ENCODE measurements at places on chromosomes 1 and 21.

- DNase-seq, result no peak
Observed at GRCh38 chr1:190478149-190479049, 735 bp upstream of the BRINP3 start.

- no peak for DNase-seq
Observed at GRCh38 chr1:10225573-10225972, 15.2 kb downstream of the KIF1B start.

GRCh38 chr1:1204998-1205768 is 1.2 kb downstream of the TNFRSF18 start:
- DNase-seq, result no peak

DNA sequence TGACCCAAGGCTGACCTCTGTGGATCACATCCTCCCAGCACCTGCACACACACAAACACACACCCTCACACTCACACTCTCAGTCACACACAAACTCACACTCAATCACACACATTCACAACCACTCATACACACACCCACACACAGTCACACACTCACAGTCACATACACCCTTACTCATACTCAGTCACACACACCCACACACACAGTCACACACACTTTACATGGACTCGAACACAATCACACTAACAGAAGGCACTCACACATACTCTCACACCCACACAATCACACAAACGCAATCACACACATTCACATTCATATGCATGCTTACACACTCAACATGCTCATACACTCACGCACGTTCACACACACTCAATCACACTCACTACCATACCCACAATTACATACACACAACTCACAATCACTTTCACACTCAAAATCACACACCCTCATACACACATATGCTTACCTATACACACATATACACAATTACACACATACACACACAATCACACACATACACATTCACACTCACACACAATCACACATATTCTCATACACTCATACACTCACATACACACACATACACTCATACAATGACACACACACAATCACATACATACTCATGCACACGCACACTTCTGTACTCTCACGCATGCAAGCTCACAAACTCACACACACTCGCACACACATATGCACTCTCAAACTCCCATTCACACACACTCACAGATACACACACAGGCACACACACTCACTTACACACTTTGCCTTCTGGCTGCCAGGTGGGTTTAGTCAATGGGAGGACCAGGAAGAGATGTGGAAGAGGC is 6.1 kb downstream of the MEGF6 start:
- DNase-seq, result no peak

DNA sequence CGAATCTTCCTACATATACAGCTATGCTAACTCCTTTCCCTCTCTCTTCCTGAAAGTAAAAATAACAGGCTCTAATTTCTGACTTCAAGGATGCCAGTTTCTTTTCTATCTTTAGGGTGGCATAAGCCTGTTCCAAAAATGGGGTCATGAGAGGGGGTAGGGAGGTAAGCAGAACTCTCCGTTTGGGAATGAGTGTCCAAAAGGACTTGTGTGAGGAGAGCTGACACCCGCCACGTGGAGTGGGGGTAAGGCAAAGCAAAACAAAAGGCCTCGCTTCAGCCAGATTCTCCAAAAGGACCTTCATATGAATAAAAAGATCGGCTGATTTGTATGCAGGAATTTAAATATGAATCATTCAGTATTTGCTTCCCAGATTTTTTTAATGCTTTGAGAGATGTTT is 28.6 kb downstream of the PLPPR4 start:
- no peak for DNase-seq

GRCh38 chr1:2301607-2302291 is 73.6 kb downstream of the SKI start:
- DNase-seq, result no peak

- DNase-seq, result no peak
Observed at GRCh38 chr1:233721004-233721595, 107.2 kb downstream of the KCNK1 start.

- DNase-seq, result no peak
Observed at GRCh38 chr1:147626291-147626690, 44.0 kb downstream of the ACP6 start.

- DNase-seq, result no peak
Observed at GRCh38 chr1:212612041-212612961, 3.7 kb downstream of the ATF3 start.

- DNase-seq, result no peak
Observed at GRCh38 chr1:106621853-106622252, 434.6 kb upstream of the PRMT6 start.

DNA sequence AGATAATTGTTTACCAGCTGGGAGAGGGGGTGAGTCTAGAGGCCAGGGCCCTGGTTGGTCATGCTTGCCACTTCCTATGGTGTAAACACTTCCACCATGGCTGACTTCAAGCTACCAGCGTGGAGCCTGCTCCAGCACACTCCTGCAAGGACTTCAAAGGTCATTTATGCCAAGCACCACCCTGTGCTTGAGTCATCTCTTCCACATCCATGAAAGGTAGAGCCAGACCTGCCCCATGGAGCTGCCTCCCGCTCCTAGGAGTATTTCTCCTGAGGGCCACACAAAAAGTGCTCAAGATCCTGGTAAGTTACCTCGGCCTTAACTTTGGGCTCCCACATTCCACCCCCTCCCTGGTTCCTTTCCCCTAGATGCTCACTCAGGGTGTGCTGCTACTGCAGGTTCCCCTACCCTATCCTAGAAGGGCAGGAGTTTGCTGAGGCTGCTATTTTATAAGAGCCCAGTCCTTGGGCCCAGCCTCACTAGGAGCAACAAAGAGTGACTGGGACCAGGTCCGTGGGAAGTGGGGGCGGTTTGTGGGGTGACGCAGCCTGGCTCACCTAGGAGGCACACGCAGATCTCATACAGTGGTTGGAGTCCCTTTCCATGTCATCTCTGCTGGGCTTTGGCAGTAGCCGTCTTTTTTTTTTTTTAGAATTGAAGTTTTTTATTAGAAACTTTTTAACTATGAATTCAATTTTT is 2.4 kb downstream of the RAB7B start:
- DNase-seq, result no peak

- no peak for DNase-seq
Observed at GRCh38 chr1:239899747-239900146, 191.9 kb upstream of the FMN2 start.

DNA sequence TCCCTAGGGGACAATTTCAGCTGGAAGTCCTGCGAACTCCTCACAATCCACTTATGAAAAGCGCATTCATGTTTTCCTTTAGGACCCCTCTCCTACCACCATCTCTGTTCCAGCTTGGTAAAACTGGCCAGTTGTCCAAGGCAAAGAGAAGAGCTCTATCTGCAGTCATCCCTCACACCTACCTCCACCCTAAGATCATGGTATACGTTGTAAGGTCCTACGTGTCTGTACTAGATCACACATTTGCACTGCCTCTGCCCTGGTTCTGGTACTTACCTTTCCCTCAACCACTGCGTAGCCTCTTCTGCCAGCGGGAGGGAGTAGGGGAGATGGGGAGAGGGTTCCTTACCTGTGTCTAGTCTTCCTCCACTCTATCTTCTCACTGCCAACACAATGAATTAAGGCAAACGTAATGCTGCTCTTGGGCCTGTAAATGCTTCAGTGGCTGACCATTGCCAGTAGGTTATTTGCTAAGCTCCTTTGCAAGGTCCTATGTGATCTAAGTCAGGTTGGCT is 739 bp upstream of the NUP133 start:
- DNase-seq, result no peak

GRCh38 chr1:234503193-234504050 is 24.4 kb upstream of the TARBP1 start:
- no peak for DNase-seq

- no peak for DNase-seq
Observed at GRCh38 chr1:172609528-172609927, 49.4 kb upstream of the FASLG start.

DNA sequence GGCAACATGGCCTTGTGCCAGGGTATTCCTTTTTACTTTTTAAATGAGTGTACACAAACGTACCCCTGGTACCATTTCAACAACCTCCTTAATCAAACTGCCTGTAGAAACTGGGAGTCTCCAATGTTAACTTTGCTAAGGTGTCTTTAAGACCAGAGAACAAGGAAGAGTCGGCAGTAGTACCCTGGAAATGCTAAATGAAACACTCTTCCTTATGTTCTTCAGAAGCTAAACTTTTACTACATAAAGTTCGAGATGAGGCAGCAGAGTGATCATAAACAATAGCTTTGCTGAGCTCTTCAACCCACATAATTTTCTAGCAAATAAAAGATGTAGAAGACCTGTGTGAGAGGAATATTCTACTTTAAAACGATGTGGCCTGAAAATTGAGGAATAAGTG is 297.7 kb upstream of the NRIP1 start:
- DNase-seq, result no peak

DNA sequence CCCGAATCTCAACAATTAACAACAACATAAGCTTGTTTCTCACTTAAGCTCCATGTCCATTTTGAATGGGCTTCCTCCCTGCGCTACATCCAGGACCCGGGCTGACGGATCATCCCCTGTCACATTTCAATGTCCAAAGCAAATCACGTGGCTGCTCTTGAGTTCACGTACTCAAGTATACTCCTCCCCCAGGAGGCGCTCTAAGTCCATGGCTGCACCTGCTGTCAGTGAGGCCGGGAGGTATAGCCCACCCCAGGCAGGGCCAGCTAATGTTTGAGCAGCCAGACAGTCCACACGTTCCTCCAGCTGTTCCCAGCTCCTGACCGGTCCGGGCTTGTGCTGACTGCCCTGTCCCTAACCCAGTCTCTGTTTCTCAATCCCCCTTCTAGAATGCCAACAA is 220.8 kb downstream of the SLC35F3 start:
- no peak for DNase-seq

DNA sequence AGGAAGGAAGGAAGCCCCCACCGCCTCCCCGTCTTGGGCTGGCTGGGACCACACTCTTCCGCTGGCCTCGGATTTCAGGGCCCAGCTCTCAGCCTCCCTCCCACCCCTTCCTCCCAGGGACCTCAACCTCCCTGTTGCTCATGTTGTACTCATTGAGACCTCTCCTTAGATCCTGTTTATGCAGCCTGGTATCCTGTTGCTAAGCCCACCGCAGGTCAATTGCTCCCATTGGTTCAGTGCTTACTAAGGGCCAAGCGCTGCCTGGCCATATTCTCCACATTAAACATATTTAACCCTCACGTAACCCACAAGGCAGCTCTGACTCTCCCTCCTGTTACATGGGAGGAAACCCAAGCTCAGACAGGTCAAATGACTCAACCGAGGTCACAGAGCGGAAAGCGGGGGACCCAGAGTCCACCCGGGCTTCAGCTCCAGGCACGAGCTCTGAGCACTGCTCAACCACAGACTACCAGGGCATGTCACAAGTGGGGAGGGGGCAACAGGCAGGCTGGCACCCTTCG is 23.2 kb upstream of the H6PD start:
- DNase-seq, result no peak

DNA sequence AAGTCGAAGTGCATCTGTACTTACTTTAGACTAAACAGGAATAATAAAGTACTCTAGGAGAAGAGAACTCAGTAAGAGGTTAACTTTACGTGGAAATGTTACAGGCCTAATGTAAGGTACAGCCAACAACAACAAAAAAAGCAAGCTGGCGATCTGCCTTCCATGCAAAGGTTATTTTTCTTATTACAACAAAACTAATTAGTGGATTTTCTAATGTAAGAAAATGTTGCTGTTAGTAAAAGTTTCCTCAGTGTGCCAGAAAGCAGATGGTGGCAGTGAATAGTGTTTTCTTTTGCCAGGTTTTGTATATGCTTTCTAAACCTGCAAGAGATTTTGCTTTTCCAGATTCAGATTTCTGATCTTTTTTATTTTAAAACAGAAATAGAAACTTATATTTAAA is 179.2 kb downstream of the NFIA start:
- no peak for DNase-seq

DNA sequence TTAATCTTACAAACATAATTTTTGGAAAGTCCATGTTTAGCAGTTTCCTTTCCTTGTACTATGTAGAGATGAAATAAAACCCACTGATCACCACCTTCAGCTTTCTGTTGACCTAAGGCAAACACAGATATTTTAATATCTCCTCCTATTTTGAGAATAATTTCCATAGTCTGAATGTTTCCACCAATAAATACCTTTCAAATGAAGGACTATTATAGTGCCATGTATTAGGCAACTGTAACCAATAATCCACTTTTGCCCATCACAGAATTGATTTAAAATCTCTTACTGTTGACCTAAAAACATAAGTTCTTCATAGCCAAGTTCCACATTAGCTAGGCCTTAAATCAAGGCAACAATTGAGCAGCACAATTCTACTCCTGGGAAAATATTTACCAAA is 1.8 kb downstream of the CDC42BPA start:
- no peak for DNase-seq

DNA sequence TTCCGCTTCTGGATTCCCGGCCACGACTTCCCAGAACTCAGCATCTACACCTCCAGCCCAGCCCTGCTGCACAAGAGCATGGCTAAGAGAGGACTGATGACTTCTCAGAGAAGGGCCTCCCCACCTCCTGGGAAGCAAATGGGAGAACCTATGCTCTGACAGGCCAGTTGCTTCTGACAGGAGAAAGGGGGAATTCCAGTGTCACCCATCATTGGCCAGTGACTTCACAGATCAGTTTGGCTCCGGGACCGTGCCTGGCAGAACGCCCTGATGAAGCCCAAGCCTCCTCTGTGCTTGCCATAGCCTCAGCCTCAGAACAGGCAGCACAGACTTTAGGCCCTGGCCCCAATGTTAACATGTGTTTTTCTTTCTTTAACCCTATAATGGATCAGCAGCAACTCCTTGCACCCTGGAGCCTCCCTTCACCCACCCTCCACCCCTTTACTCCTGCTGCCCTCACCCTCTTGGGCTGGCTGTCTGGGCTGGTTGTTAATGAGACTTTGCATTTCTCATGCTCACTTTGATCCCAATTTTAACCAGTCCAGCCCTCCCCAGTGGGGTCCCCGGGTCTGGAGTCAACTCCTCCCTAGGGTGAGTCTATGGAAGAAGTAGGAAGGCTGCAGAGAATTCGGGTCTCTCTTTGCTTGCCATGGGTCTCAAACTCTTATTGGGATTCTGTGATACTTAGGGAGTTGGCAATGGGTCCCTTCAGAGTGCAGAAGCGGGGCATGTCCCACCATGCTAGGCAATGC is 42.7 kb upstream of the SLC30A1 start:
- DNase-seq, result no peak

DNA sequence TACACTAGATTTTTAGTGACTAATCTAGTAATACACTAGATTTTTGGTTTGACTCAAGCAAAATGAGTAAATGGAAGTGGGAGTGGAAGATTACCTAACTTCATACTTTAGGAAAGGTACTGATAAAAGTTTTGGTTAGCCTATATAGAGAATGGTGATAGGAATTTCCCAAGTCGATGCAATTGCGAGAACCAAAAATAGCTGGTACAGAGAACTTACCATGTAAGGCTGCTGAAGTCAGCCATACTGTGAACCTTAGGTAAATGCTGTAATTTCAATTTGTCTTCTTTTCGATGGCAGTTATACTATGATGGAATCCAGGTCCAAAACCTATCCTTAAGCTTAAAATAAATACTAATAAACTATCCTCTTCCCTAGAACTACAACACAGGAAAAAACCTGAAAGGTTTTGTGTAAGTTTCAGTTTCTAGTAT is 4.6 kb downstream of the PNRC2 start:
- no peak for DNase-seq

Measured in T follicular helper cell (primary cell).